Activated CD4-positive, alpha-beta T cell treated with anti-CD3 and anti-CD28 coated beads, Interleukin-2, amount 50 U/mL, for 48 hours (primary cell): ENCODE measurements at places on chromosomes 6 and 20.

GRCh38 chr20:5410470-5410869 is 93.7 kb upstream of the PROKR2 start:
- DNase-seq: no peak

DNA sequence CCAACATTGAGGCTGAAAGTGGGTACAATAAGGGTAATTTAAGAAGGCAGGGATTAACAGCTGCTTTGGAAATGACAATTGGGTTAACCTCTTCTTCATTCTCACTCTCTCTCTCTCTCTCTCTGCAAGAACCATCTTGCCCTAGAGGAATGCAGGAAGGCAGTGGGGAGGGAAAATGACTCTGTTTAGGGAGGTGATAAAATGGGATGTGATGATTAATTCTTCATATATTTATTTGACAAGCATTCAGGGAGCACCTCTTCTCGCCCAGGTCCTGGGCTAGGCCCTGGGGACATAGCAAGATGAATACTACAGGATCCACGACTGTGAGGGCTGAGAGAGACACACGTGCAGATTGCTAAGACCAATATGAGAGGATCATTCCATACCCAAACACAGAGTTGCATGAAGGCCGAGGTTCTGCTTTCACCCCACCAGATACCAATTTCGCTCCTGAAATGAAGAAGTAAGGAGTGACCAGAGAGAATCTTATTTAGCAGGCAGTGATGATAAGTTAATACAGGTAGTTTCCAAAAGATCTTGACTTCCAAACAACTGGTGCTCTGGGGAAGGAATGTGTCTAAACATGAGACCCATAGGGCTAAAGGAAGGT is 13.3 kb upstream of the PTPN1 start:
- no peak for DNase-seq

DNA sequence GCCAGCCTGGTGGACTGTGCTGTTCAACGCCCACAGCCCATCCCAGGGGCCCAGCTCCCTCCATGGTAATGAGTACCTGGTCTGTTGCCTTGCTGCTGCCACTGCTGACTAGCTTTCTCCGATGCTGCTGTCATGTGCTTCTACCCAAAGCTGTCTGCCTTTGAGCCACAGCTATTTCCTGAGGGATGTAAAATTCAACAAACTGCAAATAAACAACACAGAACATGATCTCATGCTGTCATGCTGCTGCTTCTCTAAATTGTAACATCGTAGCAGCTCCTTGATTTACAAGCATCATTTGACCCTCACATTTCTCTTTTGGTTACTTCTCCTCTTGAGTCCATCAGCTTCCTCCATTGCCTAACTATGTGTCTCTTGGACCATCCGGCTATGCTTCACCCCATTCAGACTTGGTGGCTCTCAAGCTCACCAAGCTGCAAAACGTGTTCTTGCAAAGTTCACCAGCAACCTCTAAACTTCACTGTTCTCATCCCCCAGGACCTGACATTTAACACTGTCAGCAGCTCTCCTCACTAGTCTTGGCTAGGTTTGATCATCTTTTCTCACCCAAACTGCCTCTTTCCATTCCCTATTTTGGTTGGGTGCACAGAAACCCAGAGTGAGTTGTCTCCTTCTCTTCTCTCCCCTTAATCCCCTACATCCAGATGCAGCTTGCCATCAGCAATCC is 54.6 kb downstream of the FYN start:
- no peak for DNase-seq

GRCh38 chr6:14442242-14442641 is 324.7 kb downstream of the CD83 start:
- DNase-seq: no peak

DNA sequence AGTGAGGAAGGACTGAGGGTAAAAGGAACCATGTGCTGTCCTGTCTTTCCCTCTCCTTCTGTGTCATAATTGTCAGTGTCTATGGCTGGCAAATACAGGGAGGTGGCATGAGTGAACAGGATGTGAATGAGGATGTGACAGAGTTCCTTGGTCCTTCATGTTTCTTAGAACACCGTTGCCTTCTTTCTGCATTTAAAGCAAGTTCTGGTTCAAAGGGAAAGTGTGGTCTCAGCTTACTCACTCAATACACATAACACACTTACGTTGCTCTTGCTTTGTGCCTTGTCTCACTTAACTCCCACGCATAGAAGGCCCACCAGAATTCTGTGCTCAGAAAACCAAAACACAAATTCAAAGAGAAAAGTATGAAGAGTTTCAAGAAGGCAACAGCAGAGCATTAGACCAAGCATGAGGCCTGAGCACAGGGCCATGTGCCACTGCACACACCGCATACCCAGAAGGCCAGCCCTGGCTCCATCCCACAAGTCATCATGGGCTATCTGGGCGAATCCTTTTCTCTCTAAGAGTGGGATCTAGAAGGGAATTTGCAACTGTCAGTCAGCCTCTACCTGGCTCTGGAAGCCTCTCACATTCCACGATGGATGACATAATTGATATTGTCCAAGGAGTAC is 38.9 kb upstream of the SAYSD1 start:
- peak; percentile 18 for DNase-seq

- no peak for DNase-seq
Observed at GRCh38 chr6:36249536-36249935, 20.3 kb upstream of the PNPLA1 start.

GRCh38 chr6:63787021-63787420 is 151.4 kb downstream of the PHF3 start:
- no peak for DNase-seq
